ENCODE measurements at places on chromosomes 2 and 18.

DNA sequence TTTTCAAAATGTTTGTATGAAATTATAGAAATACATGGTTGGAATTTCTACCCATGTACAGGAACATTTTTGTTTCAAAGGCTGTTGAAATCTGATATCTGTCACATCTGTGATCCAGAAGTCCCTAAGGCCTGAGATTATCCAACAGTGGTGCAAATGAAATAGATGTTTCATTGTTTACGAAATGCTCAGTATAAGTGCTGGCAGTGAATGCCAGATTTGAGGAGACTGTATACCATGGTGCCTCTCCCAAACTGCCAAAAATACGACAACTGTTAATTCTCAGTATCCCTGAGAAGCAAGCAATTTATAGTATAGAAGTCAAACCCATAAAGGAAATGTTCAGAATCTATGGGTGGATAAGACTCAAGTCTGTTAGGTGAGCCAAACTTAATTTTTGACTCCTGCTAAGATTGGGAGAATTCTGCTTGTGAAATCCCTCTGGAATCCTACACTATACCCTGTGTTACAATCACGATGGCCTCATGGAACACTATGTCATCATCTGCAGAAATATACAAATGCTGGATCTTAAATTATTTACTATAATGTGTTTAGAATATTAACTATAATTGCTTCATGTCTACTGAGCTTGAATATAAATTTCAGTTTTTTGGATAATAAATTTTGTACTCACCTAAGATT, 71.2 kb upstream of the DOCK10 start:
- DNase-seq = no peak

GRCh38 chr2:23813438-23813837, 113.5 kb downstream of the ATAD2B start:
- DNase-seq = no peak

DNA sequence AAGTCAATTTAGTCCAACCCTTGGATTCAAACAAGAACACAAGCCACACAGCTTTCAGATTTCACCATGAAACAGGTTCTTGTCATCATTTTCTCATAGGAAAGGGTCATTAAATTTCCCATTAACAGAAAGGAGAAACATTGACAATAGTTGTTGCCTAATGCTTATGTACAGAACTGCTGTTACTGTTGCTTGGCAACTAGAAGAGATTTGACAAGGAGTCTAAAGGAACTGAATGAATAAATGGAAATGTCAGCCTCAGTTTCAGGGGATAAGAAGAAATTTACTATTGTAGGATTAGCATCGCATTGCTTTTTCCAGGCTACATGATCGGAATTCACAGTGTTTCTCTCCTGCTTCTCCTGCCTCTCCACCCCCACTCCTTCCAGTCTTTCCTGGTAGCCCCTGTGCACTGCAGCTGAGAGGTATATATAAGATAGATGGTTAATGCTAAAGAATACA, 90.3 kb downstream of the SPATS2L start:
- DNase-seq = no peak

GRCh38 chr2:240640939-240641338, 15.7 kb downstream of the GPR35 start:
- DNase-seq = no peak

- no peak for DNase-seq
Observed at GRCh38 chr2:216319771-216320170, 52.5 kb downstream of the MARCHF4 start.

- no peak for DNase-seq
Observed at GRCh38 chr18:26320686-26321085, 94.4 kb downstream of the TAF4B start.

- DNase-seq = no peak
Observed at GRCh38 chr2:222176890-222177289, 121.9 kb downstream of the PAX3 start.

- no peak for DNase-seq
Observed at GRCh38 chr2:14633461-14634181, 1.1 kb downstream of the LRATD1 start.

DNA sequence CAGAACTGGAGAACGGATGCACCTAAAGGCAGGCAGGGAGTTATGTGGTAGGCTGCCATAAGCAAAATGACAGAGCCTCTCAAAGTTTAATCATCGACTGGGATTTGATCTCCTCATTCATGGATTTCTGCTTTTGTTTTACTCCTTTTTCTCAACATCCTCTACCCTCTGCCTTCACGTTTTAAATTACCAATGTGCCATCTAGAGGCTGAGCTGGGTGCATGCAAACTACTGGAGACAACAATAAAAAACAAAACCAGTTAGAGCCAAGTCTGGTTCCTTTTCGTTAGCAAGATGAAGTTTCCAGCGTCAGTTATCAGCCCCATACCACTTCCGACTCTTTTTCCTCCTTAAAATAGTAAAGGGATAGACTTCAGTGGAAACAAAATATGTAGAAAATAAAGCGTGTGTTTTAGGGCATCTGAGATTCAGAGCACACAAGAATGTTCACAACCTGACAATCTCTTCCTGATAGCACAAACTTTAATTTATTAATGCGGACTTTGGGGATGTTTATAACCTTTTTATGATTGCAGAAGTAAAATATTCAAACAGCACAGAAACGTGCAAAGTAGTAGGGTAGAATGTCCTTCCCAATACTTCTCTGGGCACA, 117.0 kb downstream of the LAMA1 start:
- no peak for DNase-seq

GRCh38 chr2:11738589-11739436, 7.6 kb upstream of the LPIN1 start:
- DNase-seq = no peak

DNA sequence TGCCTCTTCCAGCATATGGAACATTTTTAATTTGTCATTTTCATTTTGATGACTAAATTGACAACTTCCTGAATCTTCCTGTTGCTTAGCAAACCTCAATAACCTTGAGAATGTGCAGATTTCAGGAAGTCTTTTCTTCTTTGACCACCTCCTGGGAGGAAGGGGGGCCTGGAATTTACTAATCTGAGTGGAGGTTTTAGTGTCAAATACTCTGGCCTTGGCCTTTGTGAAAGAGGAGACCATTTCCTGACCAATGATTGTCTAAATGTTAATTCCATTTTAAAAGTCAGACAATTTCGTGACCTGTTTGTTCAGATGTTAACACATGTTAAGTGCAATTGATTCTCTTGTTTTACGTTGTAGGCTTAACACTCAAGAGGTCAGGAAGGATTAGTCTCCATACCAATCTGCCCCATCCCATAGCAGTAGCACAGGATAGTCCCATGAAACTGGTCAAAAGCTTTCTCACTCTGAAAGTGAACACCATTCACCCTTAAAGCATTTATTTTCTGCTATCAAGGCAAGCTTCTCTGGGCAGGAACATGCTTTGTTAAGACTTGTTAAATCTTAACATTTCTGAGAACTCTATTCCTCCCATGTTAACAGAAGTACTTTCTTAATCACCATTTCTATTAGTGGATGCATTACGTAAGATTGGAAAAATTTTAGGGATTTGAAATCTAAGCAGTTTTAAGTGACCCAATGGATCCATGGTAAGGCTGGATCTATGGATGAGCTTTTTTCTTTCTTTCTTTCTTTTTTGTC, 219.6 kb downstream of the RND3 start:
- no peak for DNase-seq

- DNase-seq = no peak
Observed at GRCh38 chr2:225165052-225165451, 122.8 kb upstream of the DOCK10 start.

DNA sequence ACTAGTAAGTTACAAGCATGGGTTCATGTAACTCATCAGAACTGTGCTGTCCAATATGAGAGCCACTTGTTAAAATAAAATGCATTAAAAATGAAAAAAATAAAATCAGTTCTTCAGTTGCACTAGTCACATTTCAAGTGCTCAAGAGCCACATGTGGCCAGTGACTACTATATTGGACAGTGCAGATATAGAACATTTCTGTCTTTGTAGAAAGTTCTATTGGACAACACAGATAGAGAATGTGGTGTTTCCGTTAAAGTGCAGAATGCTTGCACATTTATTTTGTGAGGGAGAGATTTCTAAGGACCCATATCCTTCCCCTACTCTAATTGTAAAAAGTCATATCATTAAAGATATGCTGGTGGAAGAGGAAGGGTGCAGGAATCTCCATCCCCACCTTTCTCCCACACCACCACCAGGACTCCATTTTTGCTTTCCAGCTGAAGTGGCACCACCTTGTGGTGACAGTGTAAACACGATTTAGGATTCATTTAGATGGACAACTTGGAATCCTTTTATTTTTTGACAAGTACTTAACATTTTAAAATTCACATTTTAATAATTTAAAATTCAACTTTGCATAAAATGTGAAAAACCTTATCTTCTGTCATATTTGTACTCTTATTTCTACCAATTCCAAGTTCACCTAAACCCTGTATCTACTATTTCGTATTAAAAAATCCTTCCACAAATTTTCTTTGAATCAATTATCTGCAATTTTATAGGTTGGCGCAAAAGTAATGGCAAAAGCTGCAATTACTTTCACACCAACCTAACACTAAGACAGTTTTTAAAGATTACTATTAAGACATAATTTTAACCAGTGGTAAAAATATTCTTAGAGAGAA, 9.4 kb upstream of the CD302 start:
- DNase-seq = no peak

- no peak for DNase-seq
Observed at GRCh38 chr18:56505293-56505692, 133.1 kb downstream of the TXNL1 start.

DNA sequence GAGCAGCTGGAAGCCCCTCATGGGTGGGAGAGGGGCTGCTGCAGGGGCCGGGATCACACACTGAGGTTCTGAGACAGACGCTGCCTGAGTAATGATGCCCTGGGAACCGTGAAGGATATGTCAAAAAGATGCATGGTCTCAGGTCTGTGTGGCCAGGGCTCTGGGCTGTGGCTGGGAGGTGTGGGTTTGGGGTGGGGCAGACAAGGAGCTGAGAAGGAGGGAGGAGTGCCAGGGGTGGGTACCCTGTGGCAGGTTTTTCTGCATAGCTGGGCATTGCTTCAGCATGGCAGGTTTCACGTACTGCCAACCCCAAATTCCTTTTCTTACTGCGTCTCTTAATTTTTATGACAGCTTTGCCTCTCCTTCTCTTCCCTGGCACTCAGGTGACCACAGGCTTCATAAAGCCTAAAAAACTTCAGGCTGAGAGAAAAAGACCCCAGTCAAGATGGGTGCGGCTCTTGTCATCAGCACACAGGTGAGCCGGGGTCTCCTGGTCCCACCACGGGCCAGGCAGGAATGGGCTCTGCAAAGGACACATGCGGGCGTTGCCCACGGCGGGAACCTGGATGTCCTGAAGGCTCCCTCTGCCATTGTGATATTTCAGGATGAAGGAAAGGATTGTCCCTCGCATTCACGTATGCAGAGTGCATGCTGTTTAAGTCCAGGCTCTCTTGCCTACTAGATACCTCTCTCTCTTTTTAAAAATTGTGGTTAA, 18.0 kb downstream of the MALL start:
- DNase-seq = no peak

GRCh38 chr18:33201509-33201926, 239.0 kb downstream of the CCDC178 start:
- no peak for DNase-seq

GRCh38 chr2:98896944-98897343, 39.1 kb downstream of the CRACDL start:
- no peak for DNase-seq

DNA sequence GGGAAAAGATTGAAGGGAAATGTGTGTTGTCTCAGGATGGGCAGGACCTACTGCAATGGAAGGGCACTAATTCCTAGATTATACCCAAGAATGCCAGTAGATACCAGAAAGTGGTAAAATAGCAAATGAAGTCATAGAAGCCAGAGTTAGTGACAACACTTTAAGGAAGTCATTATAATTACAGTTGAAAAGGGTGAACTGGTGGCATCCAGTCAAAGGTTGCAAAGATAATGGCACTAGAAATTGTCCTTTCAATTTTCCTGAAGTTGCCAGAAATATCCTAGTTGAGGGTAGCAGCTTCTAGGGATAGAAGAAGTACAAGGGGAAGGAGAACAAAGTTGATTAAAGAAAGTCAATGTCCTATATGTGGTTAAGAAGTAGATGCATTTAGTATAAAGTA, 68.8 kb upstream of the GLS start:
- DNase-seq = no peak

DNA sequence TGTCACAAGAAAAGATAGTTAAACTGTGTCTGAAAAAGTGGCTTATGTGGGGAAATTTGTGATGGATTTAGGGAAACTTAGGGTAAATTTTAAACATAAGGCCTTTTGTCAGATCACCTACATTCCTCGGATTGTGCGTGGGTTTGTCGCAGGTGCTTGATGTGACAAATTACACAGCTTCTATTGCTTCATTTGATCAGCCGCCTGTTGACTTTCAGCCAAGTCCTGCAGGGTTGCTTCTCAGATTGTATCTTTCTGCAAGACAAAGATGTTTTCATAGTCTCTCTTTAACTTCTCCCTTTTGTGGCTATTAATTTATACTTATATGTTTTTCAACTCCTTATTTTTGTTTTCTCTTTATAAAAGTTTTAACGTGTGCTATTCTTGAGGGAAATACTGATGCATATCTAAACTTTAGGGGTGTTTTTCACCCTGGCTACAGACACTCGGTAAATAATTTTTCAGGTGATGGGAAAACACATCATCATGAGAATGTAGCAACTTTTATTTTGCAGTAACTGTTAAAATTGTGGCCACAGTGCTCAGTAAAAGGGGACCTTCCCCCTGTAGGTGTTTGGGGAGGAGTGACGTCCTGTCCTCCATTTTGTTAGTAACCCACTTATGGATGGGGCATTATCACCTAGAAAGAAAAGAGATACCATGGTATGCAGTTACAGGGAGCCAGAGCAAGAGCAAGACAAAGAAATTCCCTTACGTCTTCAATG, 31.4 kb downstream of the GALM start:
- no peak for DNase-seq
